Activated CD4-positive, alpha-beta T cell treated with anti-CD3 and anti-CD28 coated beads, Interleukin-2, amount 50 U/mL, for 24 hours (primary cell): ENCODE measurements at places on chromosomes 2 and 18.

GRCh38 chr2:206442833-206443734 lies at the start of gene ADAM23:
Gene ADAM23 (plus strand): TSS chr2:206443532. CDS start chr2:206443867, 335 bp downstream.
- DNase-seq, result peak; percentile 11

- DNase-seq, result no peak
Observed at GRCh38 chr18:56982766-56983165, 164.1 kb upstream of the BOD1L2 start.

DNA sequence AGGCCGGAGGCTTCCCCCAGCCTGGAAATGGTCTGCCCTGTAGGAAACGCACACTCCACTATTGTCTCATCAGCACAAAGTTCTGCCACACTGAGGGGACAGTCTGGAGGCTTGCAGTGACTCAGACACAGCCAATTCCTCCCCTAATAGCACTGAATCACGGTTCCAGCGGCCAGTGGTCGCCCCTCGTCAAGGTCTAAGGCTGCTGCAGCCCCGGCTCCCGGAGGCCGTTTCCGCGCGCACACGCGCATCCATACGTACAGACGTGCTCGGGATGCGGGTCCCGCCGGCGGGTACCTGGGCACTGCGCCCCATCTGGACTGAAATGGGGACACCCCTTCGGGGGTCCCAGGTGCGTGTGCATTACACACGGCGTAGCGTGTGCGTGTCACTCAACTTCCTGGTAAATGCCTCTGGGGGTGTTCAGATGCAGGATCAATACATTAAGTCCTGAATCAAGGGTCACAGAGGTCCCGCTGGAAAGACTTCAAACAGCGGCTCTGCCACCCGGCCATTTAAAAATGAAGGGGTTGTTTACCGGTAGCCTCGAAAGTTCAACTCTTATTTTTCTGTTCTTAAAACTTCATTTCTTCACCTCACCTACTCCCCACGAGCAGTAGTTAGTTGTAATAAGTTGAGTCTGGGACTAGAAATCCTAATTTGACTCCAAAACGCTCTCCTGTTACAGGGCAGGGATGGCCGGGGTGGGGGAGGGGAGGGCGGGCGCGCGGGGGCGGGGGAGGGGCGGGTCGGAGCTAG lies 572 bp upstream of the ZNF516 start:
- no peak for DNase-seq

DNA sequence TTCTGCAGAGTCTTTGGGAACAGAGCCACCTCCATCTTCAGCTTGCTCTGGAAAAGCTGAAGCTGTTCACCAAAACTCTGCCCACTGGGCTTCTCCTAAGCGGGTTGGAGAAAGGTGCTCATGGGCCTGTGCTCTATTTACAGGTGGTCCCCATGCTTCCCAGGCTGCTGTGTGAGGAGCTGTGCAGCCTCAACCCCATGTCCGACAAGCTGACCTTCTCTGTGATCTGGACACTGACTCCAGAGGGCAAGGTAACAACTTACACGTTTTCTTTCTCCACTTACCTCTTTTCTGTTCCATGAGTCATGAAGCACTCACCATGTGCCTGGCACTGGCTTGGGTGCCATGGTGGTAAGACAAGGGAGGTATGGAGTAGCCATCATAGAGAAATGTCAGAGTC lies 129.5 kb upstream of the ALPP start:
- DNase-seq, result no peak

- DNase-seq, result no peak
Observed at GRCh38 chr2:9300214-9300613, 93.6 kb downstream of the ASAP2 start.

- DNase-seq, result no peak
Observed at GRCh38 chr2:38215522-38215921, 139.6 kb upstream of the CYP1B1 start.

DNA sequence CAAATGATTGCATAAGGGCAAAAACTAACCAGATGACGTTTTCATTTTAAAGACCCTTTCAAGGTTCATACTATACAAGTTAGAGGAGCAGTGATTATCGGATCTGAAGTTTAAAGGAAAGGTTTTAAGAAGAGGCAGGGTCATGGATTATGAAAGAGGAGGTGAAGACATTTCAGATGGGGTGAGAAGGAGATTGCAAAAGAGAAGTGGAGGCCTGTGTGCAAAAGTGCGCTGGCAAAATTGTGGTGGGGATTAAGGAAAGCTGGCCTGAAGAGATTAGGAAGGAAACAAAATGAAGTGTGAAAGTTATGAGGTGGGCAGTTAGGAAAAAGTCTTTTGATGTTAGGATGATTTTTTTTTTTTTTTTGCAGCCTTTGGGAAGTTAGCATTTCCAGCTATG lies 935.7 kb upstream of the FAM98A start:
- no peak for DNase-seq

GRCh38 chr2:152730591-152731333 lies 12.3 kb downstream of the ARL6IP6 start:
- no peak for DNase-seq

DNA sequence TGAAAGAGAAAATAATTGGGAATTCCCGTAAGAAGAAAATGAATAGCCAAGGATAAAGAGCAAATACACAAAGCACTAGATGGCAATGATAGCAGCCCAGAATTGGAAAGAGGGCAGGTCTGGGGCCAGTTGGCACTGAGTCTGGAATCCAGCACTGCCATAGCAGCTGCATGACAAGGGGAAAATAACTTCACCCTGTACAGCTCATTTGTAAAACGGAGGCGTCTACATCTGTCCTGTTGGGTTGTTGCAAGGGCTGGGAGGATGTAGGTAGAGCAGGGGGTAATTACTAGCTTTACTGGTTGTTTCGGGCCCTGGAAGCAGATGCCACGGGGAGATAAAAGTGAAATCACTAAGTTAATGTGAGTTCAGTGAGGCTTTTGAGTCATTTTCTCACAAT lies 110.0 kb upstream of the RASGRP3 start:
- DNase-seq, result no peak

DNA sequence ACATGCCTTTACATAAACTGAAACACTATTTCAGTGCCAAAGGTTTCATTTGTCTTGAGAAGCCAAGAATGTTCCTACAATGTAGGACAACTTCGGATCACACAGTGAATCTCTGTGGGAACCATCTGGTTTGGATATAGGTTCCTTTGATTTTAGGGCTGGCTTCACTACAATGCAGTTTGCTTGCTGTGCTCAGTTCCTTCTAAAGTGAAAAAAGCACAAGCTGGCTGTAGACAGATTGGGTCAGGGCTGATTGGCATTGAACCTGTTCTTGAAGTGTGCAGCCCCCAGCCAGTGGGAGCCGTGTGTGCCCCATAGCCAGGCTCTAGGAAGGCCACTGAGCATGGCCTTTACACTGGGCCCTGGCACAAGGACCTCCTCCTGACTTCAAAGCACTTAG lies 167.9 kb upstream of the HNRNPA3 start:
- no peak for DNase-seq

DNA sequence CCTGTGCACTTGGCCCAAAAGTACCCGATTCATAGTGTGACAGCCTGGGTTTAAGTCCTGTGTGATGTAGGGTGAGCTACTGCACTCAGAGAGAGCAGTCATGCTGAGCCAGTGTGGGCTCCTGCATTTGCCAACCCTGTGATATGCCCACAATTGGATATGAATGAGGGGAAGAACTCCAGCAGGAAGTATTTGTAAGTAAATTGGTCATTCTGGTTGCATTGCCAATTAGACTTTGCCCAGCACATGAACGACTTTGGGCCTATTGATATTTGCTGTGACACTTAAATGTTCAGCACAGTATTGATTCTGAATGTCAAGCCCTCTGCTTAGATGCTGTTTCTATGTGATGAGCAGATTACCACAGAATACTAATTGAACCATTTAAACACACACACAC lies 570.9 kb downstream of the PIK3C3 start:
- DNase-seq, result no peak

GRCh38 chr2:236550701-236551465 lies 18.7 kb upstream of the ACKR3 start:
- DNase-seq, result no peak

- DNase-seq, result no peak
Observed at GRCh38 chr2:29055601-29056000, 18.7 kb downstream of the PCARE start.

DNA sequence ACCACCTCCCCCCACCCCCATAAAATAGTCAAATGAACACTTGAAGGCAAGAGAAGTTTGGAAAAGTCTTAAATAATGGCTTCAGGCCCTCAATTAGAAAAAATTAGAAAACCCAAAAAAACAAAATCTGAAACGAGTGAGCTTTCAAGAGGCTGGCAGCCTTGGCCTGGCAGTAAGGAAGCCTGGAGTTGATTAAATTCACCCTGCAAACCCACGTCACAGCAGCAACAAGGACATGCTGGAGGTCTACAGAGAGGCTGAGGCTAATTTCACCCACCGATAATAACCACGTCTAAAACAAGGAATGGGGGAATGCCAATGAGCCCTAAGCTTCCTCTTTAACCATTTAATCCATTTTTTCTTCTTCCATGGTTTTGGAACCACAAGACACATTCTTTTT lies 122.7 kb upstream of the SMAD7 start:
- DNase-seq, result no peak

- DNase-seq, result no peak
Observed at GRCh38 chr2:626491-627339, 50.5 kb downstream of the TMEM18 start.

GRCh38 chr2:27320958-27321543 lies 1.8 kb downstream of the MPV17 start:
- DNase-seq, result no peak

DNA sequence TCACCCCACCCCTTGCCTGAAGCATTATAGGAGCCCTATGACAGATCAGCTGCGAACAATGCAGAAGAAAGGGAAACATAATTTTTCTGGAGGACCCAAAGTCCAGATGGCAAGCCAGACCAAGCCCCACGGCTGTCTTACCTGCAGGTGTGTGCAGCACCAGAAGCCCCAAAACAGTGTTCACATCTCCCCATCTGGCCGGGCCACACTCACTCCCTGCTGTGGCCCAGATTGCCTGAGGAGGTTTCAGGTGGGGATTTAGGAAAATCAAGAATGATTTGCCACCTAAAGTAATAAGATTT lies 11.7 kb upstream of the STK17B start:
- no peak for DNase-seq

DNA sequence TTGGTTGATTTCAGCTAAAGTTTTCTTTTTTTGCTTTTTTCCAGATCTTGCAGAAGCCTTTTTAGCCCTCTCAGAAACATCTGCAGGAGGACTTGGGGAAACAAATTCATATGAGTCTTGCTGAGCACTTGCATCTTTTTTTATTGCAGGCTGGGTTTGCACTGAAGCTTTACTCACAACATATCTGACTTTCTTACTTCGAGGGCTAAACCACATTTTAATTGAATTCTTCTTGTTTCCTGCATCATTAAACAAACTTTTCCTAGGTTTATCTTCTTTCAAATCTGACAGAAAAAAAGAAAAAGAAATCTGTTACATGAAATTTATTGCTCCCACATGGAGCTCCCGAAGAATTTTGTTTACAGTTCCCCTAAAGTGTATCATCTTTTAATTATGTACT lies 28.3 kb downstream of the BARD1 start:
- no peak for DNase-seq

- DNase-seq, result no peak
Observed at GRCh38 chr2:219306047-219306446, 3.2 kb downstream of the PTPRN start.

DNA sequence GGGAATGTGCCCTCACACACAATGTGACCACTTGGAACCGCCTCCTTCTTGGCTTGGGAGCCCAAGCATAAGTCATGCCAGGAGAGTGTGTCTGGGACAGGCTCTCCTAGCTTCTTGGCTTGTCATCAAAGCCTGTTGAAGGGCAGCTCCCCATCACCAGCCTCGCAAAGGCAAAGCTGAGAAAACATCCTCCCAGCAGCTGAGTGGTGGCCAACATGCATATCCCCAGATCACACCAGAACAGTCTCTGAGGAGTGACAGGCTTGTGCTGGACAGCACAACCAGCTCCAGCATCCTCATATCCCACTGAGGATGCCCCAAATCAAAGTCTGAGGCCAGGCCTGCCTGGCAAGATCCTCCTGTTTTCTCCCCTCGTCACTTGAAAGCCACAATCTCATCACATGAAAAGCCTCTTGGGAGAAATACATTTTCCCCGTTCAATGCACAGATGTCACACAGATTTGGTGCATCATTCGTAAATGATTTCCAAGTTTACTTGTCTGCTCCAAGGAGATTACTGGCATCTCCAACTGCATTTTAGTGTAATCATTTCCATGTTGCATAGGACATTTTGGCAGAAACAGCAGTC lies 269.3 kb downstream of the TTC32 start:
- no peak for DNase-seq

DNA sequence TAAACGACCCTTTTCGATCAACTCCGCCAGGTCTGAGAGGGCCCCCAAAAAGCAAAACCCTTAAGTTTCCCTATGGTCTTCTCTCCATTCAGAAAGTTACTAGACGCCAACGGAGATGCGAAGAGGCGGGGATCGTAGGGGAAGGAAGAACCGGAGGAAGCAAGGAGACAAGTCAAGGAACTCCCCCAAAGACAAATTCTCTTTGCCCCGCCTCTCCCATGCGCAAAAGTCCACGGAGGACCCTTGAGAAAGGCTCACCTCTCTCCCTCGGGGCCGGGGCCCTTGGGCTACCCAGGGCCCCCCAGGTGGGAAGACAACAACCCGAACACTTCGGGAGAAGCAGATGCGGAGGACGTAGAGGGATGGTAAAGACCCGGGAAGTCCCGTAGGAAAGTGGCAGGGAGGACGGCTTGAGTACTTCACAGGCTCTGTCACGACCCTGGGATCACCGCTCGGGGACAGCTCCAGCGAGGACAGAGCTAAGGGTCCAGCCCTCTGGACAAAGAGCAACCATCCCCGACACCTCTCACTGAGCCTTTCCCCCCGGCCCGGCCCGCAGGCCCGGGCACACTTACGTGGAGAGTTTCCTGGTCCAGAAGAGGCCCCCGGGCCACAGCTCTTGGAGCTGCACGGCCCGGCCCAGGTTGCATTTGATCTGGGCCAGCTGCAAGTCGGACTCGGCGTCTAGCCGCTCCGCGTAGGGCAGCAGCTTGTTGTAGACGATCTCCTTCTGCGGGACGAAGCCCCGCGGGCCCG lies 647 bp downstream of the PSME4 start:
- peak; percentile 6 for DNase-seq

GRCh38 chr18:62522178-62522503 lies 684 bp upstream of the ZCCHC2 start:
- no peak for DNase-seq

- DNase-seq, result no peak
Observed at GRCh38 chr2:33788044-33788443, 188.9 kb upstream of the FAM98A start.

DNA sequence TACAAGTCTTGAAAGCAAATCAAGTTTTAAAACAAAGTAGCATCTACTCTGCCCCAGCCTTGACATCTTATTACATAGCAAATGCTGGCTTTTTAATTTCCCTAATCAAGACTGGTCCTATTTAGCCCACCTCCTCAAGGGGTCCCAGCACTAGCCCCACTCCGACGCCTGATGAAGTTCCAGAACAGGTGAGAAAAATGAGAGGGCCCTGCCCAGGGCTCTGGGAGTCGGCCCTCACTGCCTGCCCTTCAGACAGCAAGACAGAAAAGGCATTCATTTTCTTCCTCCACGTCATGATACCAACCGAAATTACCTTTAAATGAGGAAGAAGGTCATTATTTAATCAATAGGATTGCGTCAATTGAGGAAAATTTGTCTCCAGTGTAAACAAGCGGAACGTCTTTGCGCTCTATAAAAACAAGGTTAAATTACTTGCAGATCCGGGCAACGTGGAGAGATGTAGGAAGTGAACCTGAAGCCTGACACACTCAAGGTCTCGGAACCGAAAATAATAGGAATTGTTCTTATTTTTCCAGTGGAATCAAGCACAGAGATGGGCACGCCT lies 170.6 kb upstream of the PKDCC start:
- DNase-seq, result no peak

- no peak for DNase-seq
Observed at GRCh38 chr2:58794103-58794502, 553.0 kb upstream of the FANCL start.

GRCh38 chr2:188720811-188721605 lies 253.2 kb upstream of the COL3A1 start:
- no peak for DNase-seq
